ENCODE measurements at places on chromosomes 4 and X.

DNA sequence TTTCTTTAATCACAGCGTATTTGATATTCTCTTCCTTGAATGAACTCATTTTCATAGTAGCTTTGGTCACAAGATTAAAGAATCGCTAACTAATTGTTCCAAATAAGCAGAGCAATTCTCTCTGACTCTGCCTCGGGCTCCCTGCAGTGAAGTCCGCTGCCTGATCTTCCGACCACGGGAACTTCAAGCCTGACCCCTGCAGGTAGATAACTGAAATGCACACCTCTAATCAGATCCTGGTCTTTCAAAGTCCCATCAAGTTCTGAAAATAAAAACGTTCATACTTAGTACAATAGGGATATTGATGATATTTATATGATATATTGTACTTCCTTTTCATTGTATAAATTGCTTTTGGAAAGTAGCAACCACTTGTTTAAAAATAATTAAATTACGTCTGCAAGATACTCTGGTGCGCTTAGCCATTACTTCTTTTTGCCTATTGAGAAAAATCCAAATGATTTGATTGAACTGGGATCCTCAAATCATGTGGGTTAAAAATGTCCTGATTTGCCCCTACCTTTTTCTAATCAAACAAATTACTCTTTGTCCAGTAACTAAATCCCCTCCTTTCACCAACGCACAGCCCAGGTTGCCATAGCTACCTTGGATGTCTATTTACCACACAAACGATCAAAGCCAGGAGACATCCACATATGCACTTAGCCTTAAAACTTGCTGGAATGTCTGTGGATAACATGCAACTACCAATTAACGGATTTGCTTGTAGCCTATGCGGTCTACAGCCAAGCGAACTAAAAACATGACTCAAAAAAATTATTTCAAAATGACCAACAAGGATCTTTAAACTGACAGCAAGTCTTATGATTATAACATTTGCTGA, 4.2 kb downstream of the MID1 start:
- DNase-seq = peak; percentile 44

DNA sequence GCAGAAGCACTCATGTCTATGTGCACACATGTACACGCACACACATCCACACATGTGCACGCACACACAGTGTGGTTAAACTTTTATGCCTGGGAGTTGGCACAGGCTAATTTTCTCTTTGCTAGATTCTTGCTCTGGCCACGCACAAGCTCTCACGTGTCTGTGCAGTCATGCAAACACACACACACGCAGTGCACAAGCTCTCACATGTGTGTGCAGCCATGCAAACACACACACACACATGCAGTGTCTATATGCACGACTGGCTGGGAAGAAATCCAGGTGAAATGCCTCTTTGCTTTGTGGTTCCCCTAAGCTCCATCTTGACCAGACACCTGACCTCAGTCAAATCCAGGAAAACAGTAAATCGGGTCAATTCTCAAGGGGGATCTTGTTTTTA, 138.0 kb downstream of the SHOX start:
- DNase-seq = no peak

- DNase-seq = no peak
Measured at GRCh38 chrX:135287266-135287823, 21.9 kb upstream of the ETDC start.

- no peak for DNase-seq
Measured at GRCh38 chr4:181890911-181891310, 352.3 kb upstream of the TENM3 start.

GRCh38 chrX:120560405-120560841, 339 bp downstream of the CUL4B start:
- DNase-seq = peak; percentile 67

DNA sequence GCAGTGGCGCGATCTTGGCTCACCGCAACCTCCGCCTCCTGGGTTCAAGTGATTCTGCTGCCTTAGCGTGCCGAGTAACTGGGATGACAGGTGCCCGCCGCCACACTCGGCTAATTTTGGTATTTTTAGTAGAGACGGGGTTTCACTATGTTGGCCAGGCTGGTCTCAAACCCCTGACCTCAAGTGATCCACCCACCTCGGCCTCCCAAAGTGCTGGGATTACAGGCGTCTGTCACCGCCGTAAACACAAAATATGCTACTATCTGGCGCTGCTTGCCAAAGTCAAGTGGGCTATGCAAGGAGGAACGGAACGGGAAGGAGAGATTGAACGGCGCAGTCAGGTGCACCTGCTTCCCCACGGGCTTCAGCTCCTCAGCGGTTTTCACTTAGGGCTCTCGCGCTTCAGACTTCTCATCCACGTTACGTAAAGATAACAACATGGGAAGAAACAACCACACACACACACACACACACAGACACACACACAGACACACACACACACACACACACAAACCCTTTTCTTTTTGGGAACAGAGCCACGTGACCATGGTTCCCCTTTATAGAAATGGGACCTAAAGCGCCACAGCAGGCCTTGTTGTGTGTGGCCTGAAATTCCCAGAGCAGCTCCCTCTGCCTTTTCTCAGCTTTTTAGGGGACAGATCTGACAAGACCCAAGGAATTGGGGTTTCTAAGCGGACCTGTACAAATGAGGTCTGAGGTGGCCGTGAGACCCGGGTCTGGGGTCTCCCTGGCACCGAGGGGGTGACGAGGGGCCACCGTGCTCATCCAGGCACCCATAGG, 1.5 kb downstream of the P2RY8 start:
- no peak for DNase-seq

DNA sequence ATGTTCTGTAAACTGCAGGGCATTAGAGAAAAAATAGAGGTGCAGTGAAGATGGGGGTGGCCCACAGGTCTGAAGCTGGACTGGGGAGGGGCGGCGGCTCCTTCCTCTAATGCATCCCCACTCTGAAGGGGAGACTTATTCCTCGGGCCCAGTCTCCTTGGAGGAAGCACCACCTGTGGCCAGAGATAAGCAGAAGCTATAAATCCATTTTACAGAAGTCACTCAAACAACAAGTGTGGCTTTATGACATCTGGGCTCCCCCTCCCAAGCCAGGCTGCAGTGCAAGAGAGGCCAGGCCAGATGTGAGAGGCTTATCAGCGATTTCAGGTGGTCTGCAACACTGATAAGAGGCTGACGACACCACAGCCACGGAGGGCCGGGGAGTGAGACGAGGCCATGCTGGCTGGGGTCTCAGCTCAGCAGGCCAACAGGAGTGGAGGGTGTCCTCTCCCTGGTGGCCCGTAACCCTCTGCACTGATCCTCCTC, 15.8 kb downstream of the CYTL1 start:
- no peak for DNase-seq

Measured in right hindlimb (tissue), 1 donor.